ENCODE measurements at places on chromosomes 7 and 10. TPM values are rescaled to one million over a fixed set of nuclear protein-coding genes. Genes with fewer than 3 reads are reported as not detected.

DNA sequence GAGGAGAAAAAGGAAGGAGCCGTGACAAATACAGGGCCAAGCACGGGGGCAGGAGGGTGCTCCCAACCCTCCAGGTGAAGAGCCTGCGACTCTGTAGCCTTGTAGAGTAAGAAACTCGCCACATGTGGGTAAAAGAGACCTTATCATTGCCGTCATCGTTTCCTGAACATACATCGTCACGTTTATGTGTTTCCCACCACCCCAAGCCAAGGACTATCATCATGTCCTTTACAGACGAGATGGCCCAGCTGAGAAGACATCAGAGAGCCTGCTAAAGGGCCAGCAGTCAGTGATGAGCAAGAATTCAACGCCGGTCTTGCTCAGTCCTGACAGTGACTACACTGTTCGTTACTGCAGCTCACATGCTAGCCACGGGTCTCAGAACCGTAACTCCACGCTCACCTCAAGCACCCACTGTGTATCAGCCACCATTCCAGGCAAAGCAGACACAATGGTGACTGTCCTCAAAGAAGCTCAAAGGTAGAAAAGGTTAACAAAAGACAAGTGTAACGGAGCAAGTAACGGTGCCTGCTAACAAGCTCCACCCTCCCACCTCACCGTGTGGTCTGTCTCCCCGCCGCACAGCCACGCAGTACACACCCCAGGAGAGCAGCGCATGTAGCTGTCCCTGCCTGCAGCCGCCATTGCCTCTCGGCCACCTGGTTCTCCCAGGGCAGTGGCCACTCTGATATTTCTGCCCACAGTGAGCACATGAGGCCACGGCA lies 147.8 kb downstream of the MAD1L1 start:
- no peaks in the 10 kb centered on the region for H3K36me3 ChIP-seq
- no peak overlapping the region for H3K27ac ChIP-seq
- DNase-seq = no peak
- no peak overlapping the region for H3K4me3 ChIP-seq

DNA sequence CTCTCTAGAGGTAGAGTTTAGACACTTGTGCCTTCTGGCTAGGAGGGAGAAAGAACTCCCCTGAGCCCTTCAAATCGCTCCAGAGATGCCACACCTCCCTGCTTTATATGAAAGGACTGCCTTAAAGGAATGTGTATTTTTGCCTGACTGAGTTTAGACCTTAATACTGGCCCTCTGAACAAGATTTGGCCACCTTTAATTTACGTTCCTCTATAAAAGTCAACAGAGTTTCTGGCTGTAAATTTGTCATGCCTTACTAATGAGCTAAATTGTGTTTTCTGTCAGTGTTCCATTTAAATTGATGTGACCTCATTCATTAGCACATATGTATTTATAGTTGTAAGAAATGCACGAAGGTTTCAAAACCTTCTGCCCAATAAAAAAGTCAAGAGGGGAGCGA lies 48.0 kb downstream of the SEMA3C start:
- H3K4me1 ChIP-seq = no peaks in the 10 kb centered on the region
- H3K36me3 ChIP-seq = no peaks in the 10 kb centered on the region
- no peak overlapping the region for H3K27ac ChIP-seq
- H3K4me3 ChIP-seq = no peak overlapping the region
- no peak for DNase-seq

DNA sequence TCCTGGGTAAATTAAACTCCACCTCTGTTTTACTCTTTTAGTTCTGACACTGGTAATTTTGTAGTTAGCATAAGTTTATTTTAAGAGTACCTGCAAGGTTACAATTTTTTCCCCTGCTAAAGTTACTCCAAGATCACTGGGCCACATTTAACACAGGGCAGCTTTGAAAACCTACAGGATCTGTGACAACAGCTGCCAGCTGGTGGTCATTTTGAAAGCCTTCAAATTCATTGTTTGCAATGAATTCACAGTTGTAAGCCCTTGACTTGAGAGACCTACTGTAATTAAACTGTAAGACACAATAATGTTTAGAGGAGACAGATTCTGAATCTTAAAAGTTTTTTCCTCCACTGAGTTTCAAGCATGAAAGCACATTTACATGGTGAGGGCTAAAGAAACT lies 129.6 kb downstream of the CNOT4 start:
- H3K4me3 ChIP-seq = no peak overlapping the region
- no peak for DNase-seq
- H3K36me3 ChIP-seq = no peaks in the 10 kb centered on the region
- no peak overlapping the region for H3K27ac ChIP-seq
- no peaks in the 10 kb centered on the region for H3K27me3 ChIP-seq

- no peaks in the 10 kb centered on the region for H3K36me3 ChIP-seq
- H3K4me1 ChIP-seq = no peaks in the 10 kb centered on the region
- H3K4me3 ChIP-seq = no peak overlapping the region
- H3K27me3 ChIP-seq = peaks cover 10% of the 10 kb centered on the region
Observed at GRCh38 chr10:93816123-93816747, 58.5 kb downstream of the LGI1 start.

DNA sequence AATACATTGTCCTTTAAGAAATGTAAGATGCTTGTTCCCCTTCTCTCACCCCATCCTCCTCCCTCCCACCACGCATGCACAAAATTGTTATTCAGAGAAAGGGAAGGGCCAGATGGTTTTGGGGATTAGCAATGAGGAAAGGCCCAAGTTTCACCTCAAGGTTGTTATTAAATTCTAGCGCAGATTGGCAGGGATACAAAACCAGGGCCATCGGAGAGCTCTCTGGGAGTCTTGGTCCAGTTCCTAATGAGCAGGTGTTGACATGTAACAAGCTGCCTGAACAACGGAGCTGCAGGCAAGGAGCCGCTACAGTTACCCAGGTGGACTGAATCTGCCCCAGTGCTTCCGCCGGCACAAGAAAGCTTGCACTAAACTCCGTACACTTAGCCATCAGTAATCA lies 9.7 kb upstream of the ANK3 start:
- H3K4me3 ChIP-seq = no peak overlapping the region
- no peaks in the 10 kb centered on the region for H3K4me1 ChIP-seq

GRCh38 chr10:3658766-3659165 lies 126.2 kb downstream of the KLF6 start:
- no peak overlapping the region for H3K27ac ChIP-seq
- H3K4me3 ChIP-seq = no peak overlapping the region

DNA sequence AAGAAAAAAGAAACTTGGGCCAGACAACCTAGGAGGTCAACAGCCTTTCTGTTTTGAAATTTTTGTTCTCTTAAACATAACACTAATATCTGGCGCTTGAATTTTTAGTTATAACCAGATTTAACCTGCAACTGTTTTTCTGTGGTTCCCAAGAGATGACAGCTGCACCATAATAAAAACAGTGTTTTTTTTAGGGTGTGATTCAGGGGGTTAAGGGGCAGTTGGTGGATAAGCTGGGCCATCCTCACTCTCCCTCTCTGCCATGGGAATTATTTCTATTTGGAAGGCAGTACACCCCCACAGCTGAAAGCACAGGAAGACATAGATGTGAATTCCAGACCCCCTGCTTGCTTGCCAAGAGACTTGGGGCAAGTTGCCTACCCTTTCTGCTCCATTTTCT lies 20.1 kb upstream of the TM9SF3 start:
- no peak overlapping the region for H3K27ac ChIP-seq
- DNase-seq = no peak
- H3K4me1 ChIP-seq = no peaks in the 10 kb centered on the region
- no peak overlapping the region for H3K4me3 ChIP-seq
- peaks cover 19% of the 10 kb centered on the region for H3K36me3 ChIP-seq

GRCh38 chr10:53109320-53109719 lies 336.7 kb upstream of the MBL2 start:
- no peak for DNase-seq
- H3K27ac ChIP-seq = no peak overlapping the region
- no peak overlapping the region for H3K4me3 ChIP-seq
- no peaks in the 10 kb centered on the region for H3K4me1 ChIP-seq
- H3K27me3 ChIP-seq = no peaks in the 10 kb centered on the region

DNA sequence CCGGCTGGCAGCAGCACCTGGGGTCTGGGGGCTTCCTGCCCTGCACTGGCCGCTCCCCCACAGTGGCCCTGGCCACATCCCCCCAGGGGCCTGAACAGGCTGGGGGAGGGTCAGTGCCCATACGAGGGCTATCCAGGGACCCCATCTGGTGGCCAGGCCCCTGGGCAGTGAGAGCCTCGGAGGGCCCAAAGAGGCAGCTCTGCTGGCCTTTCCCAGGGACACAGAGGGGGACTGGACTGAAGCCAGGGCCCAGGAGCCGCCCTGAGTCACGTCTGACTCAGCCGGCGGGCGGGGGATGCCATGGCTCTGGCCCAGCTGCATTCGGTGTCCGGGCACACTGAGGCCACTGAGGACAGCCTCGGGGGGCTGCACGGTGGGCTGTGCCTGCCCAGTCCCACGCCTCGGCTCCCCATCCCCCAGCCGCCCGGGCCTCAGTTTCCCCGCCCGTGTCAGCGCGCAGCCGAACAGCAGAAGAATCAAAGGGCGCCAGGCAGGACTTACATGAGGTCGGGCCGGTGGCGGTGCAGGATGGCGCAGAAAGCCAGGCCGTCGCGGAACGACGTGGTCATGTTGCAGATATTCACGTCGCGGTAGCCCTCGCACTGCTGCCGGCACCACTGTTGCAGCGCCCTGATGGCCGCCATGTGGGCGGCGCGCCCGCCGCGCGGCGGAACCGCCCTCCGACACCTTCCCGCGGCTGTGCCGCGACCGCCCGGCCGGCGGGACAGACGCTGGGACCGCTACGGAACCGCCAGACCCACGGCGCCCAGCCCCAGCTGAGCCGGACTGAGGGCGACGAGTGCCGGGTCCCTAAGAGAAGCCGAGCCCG lies at the start of gene MICALL2:
Gene MICALL2, minus strand, starts transcription at position 788 of the 829 bp plus-strand sequence. Its CDS starts 144 bp downstream, at position 644.
- peak; percentile 83 for DNase-seq
- H3K4me3 ChIP-seq = peak within 1 kb of the TSS; percentile 88
- H3K4me1 ChIP-seq = peaks cover 78% of the 10 kb centered on the region

- H3K4me1 ChIP-seq = no peaks in the 10 kb centered on the region
- DNase-seq = no peak
- no peaks in the 10 kb centered on the region for H3K27me3 ChIP-seq
- no peak overlapping the region for H3K27ac ChIP-seq
- no peak overlapping the region for H3K4me3 ChIP-seq
Observed at GRCh38 chr7:127525866-127526480, 59.4 kb downstream of the GCC1 start.

DNA sequence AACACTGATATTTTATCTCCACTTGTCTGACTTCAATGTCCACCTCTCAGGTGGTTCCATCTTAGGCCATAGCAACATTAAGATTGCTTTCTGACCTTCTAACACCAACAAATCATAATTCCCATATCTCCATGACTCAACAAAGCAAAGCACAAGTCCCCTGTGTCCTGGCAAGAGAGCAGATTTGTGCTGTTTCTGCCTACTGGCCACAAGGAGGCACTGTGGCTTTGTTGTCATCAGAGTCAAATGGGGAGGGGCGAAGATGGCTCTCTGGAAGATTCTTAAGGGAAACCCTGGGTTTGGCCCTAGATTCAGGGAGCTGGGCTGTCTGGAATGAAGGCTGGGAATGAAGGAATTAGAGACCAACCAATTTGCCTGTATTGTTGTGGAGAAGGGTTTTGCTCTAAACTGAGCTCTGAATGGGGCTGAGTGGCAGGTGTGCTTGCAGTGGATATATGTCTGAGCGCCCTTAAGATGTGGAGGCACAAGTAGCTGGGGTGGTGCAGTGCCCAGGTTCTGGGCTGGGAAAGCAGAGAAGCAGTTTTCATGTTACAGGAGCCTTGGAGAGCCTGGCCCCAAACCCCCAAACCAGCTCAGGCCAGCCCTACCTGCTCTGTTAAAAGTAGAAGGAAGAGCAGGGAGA lies 154.8 kb upstream of the PRSS58 start:
- no peaks in the 10 kb centered on the region for H3K27me3 ChIP-seq
- DNase-seq = no peak
- no peak overlapping the region for H3K4me3 ChIP-seq
- H3K27ac ChIP-seq = no peak overlapping the region

DNA sequence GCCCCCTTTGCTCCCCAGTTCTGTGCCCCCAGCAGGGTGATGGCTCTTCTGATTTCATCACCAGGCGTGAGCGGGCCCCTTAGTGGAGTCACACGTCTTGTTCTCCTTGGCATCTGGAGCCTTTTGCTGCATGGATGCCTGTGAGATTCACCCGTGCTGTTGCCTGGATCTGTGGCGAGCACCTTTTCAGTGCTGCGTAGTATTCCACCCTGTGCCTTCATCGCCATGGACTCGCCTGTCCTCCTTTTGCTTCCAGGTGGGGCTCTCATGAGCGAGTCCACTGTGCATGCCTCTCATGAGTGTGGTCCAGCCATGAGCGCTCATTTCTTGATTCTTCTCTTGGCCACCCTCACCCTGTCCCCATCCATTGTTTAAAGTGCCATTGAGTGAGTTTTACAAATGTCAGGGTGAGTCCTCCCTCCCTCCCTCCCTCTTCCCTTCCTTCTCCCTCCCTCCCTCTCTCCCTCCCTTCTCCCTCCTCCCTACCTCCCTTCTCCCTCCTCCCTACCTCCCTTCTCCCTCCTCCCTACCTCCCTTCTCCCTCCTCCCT lies 44.0 kb downstream of the UNCX start:
- H3K36me3 ChIP-seq = no peaks in the 10 kb centered on the region
- no peak overlapping the region for H3K27ac ChIP-seq
- H3K4me1 ChIP-seq = no peaks in the 10 kb centered on the region
- no peak overlapping the region for H3K4me3 ChIP-seq
- H3K27me3 ChIP-seq = peaks cover 32% of the 10 kb centered on the region

GRCh38 chr10:85187047-85187446 lies 858.7 kb downstream of the CCSER2 start:
- no peaks in the 10 kb centered on the region for H3K27me3 ChIP-seq
- H3K36me3 ChIP-seq = no peaks in the 10 kb centered on the region
- no peak for DNase-seq
- H3K4me3 ChIP-seq = no peak overlapping the region

DNA sequence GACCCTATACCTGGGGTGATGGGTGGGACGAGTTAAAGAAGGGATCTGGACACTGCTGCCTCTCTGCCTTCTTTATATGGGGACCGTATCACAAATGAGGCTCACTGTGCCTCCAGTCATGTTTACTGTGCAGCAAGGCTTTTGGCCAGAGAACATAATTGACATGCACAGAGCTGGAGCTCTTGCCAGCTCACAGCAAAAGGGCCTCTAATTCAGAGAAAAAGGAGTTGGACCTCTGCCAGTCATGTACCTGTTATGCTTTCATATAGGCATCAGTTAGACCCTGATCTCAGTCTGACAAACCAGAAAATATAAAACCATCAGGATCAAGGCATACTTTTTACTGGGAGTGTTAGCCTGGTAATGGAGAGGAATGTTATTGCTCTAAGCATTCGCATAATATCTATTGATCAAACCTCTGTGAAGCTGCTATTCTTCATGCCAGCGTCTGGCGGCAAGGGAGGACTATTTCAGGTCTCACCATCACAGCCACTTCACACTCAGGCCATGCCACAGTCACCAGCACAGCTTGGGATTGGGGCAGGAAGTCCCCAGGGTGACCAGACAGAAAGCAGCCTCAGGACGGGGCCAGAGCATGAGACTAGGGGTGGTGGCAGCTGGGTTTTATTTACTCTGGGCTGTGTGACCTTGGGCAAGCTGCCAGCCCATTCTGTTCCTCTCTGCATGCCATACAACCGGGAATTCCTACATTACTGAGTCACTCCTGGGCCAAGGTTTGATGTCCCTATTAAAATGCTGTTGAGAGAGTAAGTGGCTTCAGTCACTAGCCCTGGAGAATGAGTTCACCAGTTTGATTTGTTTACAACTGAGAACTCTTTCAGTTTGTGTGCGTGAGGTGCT lies 90.1 kb downstream of the NPSR1 start:
- peak overlapping the region; percentile 57 for H3K27ac ChIP-seq
- H3K4me3 ChIP-seq = no peak overlapping the region
- no peaks in the 10 kb centered on the region for H3K4me1 ChIP-seq

SP8 gene
- not detected for total RNA-seq

FEZF1 gene
- total RNA-seq = not detected

TMUB1 gene
- 37.4 TPM for total RNA-seq

LRRC17 gene
- 1.5 TPM for total RNA-seq

TMEM184A gene
- total RNA-seq = 4.3 TPM
